Lung microvascular endothelial cell (primary cell): ENCODE measurements at places on chromosomes 2 and 18. TPM values are rescaled to one million over a fixed set of nuclear protein-coding genes. Genes with fewer than 3 reads are reported as not detected.

Gene SERPINB4
- not detected in 2 replicates for total RNA-seq

Gene DSC1
- under 0.01 TPM in 1 of 2 replicates, not detected in the other for total RNA-seq

Gene CAD
- 24.0 and 29.6 TPM in 2 replicates for total RNA-seq

Gene STPG4
- total RNA-seq, result 0.20 TPM in 1 of 2 replicates, not detected in the other

Gene CAPN13
- not detected in 2 replicates for total RNA-seq

Gene AKAIN1
- not detected in 2 replicates for total RNA-seq

Gene TRIM54
- total RNA-seq, result 0.44 and 1.2 TPM in 2 replicates

Gene ALPP
- total RNA-seq, result not detected in 2 replicates

Gene CNTNAP5
- not detected in 2 replicates for total RNA-seq

Gene UGT1A1
- total RNA-seq, result not detected in 2 replicates
